HFF-Myc (cell line): ENCODE measurements at places on chromosomes 12 and 14.

DNA sequence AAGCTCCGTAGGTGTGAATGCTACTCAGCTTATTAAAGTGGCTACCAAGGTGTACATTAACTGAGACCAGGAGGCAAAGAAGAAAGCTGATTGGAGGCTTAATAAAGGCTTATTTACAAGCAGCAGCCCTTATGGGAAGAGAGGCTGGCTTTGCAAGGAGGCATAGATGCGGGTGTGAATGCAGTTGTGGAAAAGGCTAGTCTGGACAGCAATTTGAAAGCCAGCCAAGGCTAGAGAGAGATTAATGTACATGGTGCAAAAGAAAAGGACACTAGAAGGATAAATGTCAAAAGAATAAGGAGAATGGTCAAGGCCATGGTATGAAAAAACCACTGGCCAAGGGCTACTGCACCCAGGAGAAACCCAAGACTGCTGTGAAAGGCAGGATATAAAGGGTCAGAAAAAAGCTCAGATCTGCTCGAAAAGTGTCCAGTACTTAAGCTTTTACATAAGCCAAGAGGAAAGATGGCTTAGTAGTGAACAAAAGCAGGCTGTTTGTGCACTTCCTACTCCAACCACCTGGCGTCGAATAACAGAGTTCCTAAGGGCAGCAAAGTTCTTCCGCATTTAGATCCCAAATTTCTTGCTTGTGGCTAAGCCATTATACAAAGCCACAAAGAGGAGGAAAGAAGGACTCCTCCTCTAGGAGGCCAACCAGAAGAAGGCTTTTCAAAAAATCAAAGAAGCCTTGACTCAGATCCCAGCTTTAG is 24.0 kb downstream of the KLRK1 start:
- no peak for DNase-seq

- peak; percentile 50 for DNase-seq
Observed at GRCh38 chr12:19683178-19683927, 244.1 kb downstream of the AEBP2 start.

GRCh38 chr12:45089411-45090075 is 38.6 kb upstream of the DBX2 start:
- DNase-seq: no peak

DNA sequence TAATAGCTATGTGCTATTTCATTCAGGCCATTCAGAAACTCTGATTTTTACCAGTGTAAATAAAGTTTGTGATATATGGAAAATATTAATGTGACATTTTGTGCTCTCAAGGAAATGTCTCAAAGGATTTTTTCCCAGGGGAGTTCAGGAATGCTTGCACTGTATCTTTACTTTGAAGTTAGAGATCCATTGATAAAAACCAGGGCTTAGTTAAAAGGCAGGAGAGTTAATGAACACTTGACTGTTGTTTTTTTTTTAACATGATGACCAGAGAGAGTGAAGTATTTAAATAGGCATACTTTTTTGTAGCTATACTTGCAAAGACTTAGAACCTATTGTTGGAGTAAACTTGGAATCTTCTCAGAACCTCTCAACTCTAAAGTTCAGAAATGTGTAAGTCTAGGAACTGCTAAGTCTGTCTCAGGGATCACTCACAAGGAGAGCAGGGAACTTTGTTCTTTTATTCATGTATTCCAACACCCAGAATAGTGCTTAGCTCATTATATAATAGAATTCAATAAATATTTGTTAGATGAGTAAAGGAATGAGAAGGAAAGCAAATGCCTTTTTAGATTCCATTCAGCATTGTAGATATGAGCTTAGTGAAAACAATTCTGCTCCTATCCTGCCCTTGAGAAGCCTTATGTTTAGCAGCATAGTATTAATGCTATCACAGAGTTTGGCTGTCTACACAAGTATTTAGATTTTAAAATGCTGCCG is 117.5 kb downstream of the DAAM1 start:
- no peak for DNase-seq

- no peak for DNase-seq
Observed at GRCh38 chr12:125314051-125314755, 249.0 kb downstream of the AACS start.

DNA sequence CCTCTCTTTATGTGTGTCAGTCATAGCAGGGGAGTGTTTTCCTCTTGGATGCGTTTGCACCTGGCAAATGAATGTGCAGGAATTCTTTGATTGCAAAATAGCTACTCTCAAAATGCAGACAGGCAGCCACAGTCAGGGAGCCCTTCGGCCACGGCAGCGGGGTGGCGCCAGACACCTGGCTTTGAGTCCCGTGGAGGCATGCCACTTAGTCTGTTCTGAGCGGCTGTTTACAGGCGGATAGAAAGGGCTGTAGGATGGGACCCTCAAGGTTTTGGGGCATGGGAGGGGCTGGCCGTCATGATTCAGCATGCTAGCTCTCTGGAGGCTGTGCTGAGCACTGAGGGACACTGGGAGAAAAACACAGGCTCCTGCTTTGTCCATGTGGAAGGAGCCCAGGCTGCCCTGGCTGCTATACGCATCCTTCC is 117.1 kb downstream of the SLC25A47 start:
- no peak for DNase-seq

- no peak for DNase-seq
Observed at GRCh38 chr12:53750812-53751335, 905 bp downstream of the CISTR start.

- DNase-seq: no peak
Observed at GRCh38 chr14:29821242-29821641, 106.4 kb downstream of the PRKD1 start.

- DNase-seq: no peak
Observed at GRCh38 chr12:56146492-56147460, 5.6 kb upstream of the MYL6B start.

GRCh38 chr14:102314242-102315011 is 5.1 kb upstream of the ZNF839 start:
- DNase-seq: no peak

- no peak for DNase-seq
Observed at GRCh38 chr12:7905071-7905470, 30.9 kb downstream of the SLC2A3 start.

- DNase-seq: no peak
Observed at GRCh38 chr14:63766611-63767010, 38.7 kb upstream of the SGPP1 start.

DNA sequence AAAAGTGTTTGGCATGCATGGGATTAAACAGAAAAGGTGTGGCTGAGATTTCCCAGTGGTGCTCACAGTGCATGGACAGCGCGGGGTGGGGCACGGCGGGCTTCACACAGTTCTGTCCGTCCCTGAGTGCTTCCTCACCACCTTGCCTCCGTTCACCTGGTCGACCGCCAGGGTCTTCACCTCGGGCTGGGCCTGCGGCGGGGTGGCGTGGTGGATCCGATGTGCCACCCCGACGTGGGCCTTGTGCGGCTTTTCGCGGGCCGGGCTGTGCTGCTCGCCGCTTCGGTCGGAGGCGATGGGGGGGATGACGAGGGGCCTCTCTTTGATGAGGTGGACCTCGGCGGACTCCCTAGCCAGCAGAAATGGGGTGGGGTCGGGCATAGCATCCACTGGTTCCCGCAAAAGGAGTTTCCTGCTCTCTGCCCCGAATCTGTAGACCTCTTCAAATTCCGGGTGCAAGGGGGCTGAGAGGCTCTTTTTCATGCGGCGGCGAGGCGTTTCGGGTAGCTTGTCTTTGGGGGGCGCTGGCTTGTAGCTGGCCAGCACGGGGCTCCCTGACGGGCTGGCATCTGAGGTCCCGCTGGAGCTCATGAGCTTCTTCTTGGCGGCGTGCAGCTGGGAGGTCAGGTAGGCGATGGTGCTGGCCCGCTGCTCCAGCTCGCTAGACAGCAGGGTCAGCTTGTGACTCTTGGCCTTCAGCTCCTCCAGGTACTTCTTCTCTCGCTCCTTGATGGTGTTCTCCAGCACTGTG is 35.5 kb downstream of the CCDC92 start:
- no peak for DNase-seq

DNA sequence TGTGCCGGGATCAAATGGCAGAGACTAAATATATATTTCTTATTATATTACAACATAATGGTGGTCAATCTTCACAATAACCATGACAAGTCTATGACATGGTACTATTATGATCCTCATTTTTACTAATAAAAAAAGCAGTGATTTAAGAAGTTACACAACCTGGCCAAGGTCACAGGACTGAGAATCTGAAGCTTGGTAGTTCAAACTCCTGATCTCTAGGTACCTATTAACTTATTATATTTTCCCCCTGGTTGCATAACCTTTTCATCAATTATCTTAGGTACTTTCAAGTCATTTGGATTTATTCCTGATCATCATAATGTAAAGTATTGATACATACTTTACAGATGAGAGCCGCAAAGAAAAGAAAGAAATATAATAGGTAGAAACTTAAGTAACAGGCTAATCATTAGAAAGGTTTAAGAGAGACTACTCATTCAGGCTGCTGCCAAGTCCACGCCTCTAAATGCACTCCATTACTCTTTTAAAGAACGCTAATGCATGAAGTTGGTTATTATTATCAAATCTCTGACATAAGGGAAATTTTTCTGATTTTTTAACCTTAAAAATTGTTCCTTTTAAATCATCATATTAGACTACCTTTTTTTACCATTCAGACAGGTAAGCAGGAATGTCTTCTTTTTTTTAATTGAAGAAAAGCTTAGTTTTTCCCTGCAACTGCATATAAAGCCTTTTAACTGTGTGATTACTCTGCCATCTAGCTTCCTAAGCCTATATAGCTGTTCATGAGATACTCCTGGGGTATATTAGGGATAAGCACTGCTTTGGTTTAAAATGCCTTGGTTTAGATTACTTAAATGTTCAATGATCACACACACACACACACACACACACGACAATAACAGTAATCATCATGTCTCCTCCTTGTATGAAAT is 35.6 kb downstream of the RPS29 start:
- no peak for DNase-seq

DNA sequence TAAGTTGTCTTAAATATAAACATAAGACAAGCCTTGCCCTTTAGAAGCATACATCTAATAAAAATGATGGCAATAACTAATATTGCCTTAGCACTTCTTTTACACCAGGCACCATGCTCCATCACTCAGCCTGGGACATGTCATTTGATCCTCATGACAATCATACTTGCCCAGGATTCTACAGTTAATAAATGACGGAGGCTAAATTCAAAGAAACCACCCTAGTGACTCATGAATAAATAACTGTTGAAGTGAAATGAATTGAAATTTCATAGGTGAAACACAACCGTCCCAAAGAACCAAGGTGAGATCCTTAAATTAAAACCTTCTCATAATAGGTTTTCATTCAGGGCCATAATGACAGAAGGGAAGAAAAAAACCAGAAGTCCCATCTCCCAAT is 89.5 kb downstream of the GRIN2B start:
- no peak for DNase-seq

DNA sequence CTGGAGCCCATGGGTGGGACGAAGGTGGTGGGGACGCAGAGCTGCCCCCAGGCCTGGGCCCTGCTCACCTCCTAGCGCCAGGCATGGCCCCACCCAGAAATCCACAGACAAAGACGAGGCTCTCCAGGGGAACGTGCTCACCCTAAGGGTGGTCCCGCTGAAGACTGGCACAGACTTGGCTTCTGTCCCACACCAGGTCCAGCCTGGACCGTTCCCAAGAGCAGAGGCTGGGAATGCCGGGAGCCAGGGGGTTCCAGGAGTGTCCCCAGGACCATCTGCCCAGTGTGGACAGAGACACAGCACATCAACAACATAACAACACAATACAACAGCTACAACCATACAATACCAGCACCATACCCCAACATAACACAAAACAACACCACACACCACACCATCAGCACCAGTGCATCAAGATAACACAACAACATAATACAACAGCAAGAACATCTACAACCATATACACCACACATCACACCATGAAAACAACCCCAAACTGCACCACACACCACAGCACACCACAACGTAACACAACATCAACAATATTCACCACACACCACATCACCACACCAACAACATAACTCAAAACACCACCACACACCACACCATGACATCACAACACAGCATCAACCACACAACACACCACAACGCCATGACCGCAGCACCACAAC is 329.6 kb downstream of the ADGRD1 start:
- no peak for DNase-seq

- no peak for DNase-seq
Observed at GRCh38 chr12:82955043-82955442, 268.3 kb downstream of the TMTC2 start.

GRCh38 chr14:72699852-72700257 is 194.0 kb downstream of the DPF3 start:
- no peak for DNase-seq

DNA sequence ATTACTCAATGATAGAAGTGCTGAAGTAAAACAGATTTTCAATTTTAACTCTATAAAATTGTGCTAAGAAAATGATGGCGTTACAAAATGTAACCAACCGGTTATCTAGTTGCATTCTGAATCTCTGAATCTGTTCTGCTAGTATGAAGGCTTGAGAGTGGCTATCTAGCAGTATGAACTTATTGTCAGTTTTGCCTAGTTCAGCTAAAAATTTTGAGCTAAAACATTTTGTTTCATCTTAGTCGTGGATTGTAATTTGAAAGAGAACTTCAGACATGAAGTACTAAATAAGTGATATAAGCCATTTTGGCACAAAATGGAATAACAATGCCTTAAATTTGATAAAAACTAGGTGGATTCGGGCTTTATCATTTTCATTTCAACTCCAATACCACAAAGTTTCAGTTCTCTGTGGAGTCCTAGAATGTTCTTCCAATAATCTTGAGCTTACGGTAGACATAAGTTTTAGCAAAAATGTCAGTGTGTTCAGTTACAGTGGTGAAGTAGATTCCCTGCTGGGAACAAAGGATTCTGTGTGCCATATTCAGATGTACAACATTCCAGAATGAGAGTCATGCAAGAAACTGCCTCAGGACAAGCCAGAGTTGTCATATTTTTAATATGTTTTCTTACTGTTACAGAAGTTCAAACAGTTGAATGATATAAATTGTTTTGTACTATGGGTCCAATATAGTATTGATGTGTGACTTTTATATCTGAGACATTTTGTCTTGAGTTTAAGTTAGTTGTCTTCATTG is 28.1 kb downstream of the ATP6V1D start:
- no peak for DNase-seq

DNA sequence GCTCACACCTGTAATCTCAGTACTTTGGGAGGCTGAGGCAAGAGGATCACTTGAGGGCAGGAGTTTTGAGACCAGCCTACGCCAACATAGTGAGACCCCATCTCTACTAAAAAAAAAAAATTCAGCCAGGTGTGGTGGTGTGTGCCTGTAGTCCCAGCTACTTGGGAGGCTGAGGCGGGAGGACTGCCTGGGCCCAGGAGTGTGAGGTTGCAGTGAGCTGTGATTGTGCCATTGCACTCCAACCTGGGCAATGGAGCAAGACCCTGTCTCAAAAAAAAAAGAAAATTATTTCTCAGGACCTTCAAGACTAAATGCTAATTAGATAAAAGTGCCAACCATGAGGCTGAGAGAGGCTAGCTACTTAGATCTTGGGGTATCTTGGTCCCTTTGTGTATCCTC is 23.5 kb downstream of the OTUB2 start:
- DNase-seq: no peak
